ENCODE measurements at places on chromosomes 2 and 18.

DNA sequence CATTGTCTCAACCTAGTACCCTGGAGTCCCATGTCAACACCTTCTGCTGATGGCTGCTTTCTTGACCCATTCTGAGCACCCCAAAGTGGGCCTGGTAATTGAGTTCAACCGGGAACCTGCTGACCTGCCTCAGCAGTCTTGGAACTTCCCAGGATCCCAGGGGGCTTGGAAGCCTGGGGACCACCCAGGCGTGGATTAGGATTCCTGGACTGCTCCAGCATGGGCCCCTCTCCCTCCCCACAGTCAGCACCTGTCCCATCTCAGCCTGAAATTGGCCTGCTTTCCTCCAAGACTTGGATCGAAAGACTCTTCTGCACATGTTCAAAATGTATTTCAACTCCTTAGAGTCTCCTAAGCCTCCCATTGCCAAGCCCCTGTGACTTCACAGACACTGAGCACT, 15.4 kb upstream of the MRPL33 start:
- no peak for DNase-seq

GRCh38 chr2:236025892-236026291, 142.3 kb downstream of the GBX2 start:
- DNase-seq, result no peak

DNA sequence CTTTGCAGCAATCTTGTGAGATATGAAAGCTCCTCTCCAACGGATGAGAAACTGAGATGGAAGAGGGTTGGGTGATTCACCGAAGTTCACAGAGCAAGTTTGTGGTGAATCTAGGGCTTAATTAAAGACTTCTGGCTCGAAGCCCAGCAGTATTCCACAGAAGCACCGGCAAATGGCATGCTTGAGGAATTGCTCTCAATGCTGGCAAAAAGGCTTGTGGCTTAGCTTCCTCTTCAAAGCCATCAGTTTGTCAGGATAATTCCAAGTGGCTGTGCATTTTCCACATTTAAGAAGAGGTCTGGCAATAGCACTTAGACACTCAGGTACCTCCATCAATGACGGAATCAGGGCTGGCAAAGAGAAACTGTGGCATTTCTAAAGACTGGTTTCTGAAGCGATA, 98.7 kb upstream of the SLC66A3 start:
- no peak for DNase-seq

- no peak for DNase-seq
Measured at GRCh38 chr2:110101280-110101844, 14.3 kb downstream of the MALL start.

DNA sequence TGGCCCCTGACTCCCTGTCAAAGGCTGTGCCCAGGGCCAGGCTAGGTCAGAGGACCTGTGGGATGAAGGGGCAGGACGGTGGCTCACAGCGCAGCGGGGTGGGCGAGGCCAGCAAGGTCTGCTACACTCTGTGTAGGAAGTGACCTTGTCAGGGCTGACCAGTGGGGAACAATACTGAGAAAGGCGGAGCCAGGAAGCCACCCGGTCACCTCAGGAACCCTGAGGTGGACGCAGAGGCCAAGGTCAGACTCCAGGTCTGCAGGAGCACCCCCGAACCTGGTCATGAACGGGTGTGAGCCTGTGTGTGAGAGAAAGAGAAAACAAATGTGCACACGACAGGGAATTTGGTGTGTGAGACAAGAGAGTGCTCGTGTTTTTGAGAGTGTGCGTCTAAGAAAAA, 72.3 kb downstream of the SMAD7 start:
- DNase-seq, result no peak

GRCh38 chr18:50842846-50843245, 23.0 kb upstream of the MRO start:
- DNase-seq, result no peak

DNA sequence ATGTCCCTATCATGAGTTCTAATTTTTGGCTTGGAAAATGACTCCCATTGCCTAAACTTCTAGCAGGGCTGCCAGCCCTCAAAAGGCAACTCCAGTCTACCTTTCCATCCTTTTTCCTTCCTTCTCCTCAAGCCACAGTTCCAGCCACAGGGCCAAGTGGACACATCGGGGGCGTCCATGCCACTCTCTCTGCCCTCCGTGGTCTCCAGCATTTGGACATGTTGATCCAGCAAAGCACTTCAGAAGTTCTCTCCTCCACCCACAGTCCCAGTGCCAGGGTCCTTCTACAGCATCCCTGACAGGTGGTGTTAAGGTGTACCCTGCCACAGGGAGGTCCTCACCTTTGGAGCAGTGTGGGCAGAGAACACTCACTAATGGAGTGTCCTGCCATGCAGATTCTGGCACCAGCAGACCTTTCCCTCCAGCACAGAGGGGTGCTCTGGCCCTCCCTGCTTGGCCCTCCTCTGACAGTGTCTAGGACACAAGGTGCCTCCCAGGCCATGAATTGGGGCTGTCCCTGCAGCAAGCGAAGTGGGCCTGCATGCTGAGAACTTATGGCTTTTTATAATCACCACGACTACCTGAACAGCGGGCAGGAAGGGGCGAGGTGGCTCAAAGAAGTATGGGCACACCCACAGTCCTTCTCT, 1.6 kb upstream of the FABP1 start:
- no peak for DNase-seq

DNA sequence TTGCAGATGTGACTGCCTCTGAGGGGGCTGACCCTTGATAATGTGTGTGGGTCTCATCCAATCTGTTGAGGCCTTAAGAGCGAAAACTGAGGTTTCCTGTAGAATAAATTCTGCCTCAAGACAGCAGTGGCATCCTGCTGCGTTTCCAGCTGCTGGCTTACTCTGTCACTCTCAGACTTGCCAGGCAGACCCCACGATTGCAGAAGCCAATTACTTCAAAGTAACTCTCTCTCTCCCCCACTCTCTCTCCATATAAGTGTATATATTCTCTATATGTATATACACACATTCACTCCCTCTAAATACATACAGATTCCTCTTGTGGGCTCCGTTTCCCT, 152.5 kb upstream of the ALKAL2 start:
- no peak for DNase-seq

GRCh38 chr2:25410370-25410769, 68.6 kb upstream of the DNMT3A start:
- no peak for DNase-seq

DNA sequence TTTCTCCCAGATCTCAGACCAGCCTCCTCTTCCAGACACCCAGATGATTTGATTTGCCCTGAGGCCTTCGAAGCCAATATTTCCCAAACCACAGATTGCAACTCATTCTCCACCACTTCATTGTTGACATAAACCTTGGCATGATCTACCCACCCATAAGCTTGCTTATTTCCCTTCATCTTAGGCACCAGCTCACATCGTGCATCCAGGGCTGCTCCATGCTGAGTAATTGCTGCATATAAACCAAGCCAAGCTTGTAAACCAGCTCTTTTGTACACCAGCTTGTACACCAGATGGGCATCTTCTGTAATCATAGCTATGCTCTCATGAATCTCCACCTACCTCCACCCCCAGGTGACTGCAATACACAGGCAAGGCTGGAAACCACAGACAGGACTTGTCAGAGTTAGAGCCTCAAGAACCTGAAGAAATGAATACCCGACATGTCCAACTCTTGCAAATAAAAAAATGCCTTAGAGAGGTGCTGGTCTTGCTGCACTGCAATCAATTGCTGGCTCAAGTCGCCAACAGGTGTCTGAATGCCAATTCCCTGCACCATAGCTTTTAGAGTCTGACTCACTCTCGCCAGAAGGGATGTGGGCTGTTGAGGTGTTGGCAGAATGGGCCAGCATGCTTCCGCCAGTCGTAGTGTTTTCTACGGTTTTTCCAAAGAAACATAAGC, 31.5 kb downstream of the TRABD2A start:
- DNase-seq, result no peak

DNA sequence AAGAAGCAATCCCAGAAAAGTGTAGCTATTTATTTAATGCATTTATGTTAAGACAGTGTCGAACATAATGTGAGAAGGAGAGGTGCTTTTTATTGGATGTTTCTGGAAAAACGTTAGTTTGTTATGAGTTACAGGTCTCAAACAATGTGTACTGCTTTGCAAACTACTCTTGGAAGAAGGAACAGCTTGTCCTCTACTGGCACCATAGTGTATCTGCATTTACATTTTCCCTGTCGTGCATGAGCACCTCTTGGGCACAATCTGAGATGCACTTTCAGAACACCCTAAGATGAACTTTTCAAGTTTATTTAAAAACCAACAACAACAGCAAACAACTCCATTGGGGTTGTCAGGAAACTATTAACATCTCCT, 22.8 kb downstream of the CCNYL1 start:
- no peak for DNase-seq

DNA sequence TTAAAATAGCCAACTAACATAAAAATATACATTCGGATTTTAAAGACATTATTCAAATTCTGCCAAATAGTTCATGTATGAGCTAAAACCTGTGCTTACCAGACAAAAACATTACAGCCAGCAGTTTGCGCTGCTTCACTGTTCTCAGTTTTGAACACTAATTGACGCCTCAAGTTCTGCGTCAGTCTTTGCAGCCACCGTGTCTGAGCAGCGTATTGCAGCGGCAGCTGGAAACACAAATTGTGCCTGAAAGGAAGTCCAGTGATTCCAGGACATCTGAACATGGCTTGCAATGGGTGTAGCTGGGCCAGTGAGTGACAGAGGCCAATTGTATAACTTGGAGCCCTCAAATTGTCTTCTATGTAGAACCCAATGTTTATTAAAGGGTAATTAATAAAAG, 267.6 kb downstream of the TFCP2L1 start:
- DNase-seq, result no peak

DNA sequence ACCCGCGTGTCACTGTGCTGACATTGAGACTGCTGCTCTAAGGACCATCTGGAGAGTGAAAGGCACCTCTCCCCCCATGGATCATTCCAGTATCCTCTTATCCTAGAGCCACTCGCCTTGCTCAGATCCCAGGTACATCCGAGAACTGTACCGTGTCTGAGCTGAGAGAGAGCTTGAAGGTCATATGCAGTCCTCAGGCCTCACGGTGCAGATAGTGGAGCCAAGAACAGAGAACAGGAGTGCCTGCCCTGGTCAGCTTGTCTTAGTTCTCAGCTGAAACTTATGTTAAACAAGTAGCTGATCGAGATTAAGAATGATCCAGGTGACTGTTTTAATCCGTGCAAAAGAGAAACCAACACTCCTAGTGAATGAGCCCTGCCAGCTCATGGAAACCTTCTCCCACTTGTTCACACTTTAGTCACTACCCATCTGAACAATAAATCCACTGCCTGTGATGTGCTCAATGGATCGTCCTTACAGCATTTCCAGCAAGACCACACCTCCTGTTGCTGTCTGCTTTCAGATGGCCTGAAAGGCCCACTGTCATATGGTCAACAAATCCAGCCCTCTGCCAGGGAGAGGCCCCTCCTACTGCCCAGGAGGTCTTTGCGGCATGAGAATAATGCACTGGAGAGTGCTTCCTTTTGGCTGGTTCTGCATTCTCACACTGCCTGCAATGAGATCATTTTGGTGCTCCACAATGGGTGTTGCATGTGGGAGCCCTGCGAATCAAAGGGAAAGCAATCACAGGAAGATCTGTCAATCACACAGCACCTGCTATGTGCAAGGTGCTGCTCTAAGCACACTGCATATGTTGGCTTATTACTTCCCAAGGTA, 43.7 kb upstream of the APCDD1 start:
- no peak for DNase-seq

GRCh38 chr2:166960702-166961270, 72.5 kb downstream of the XIRP2 start:
- no peak for DNase-seq

DNA sequence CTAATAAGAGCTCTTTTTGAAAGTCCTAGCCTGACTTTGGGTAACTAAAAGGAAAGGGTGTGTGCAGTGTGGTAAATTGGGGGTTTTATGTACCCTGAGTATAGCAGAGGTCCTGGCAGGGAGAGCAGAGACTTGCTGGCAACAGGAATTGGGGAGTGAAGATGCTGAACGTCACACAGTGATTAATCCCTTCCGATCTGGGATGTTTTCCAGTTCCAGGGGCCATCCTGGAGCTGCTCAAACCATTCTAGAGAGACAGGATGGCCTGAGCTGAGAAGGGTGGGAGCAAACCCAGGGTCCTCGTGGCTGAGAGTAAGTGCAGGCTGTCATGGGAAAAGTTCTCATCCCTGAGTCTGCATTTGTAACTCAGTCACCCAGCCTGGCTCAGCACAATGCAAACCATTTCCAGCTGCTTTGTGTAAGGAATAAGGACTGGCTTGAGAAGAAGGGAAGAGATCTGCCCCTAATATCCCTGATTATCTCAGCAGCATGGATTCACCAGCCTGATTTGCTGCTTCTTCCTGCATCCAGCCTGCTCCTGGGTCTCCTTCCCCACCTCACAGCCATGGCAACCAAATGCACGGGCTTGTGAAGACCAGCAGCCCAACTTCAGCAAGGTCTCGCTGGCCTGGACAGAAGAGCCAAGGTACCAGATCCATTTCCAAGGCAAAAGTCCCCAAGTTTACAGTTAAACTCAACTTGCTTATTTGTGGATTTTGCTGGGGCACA, 47.1 kb upstream of the CELF4 start:
- DNase-seq, result no peak

- DNase-seq, result no peak
Measured at GRCh38 chr18:34261865-34262780, 37.4 kb upstream of the NOL4 start.

GRCh38 chr18:58649966-58650816, 21.1 kb upstream of the MALT1 start:
- no peak for DNase-seq

All from activated T-cell treated with anti-CD3 and anti-CD28 coated beads for 1 hour (primary cell).